Bronchial epithelial cell (primary cell): ENCODE measurements at places on chromosomes 16 and 17. TPM values are rescaled to one million over a fixed set of nuclear protein-coding genes. Genes with fewer than 3 reads are reported as not detected.

MYH8 gene
- not detected in 2 replicates for total RNA-seq

SCGB1C2 gene
- not detected in 2 replicates for total RNA-seq

DNA sequence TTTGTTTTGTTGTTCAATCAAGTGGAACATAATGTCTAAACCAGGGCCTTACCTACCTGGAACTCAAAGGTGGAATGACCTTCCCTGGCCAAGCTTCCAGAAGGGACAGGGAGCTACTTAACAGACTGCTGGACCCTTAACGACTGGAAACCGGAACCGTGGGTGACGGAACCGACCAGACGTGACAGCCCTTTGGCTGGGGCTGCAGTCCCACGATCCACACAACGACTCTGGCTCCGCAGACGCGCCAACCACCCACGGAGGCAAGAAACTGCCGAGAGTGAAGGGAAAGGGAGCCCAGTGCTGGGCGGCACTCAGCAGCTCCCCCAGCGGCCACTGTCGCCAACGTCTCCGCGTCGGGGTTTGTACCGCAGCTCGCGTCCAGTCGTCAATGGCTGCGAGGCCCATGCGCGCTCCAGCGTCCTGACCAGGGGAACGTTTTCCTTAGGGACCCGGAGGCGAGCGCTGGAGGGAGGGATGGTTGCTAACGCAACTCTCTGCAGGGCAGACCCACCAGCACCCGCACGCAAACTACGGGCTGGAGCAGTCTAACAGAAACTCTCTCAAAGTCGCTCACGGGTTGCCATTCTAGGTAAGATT, 5.5 kb upstream of the KIF22 start:
- no peak for DNase-seq

- DNase-seq, result peak; percentile 90
Observed at GRCh38 chr17:41792845-41793783, 6.6 kb upstream of the JUP start.

DNA sequence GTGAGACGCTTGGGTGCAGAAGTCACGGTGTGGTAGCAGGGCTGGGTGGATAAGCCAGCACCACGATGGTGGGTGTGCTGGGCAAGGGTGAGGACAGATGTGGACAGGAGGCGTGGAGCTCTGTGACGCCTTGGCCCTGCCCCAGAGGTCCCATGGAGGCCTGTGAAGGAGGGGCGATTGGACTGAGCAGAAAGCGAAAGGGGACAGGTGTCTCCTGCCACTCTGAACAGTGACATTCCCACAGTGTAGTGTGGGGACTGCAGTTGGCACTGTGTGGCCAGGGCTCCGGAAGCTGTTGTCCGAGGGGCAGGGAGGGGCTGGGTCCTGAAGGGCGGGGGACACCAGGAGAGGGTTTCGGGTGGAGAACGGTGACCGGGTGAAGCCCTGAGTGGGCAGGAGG, 7.3 kb downstream of the TBC1D24 start:
- DNase-seq, result no peak

- DNase-seq, result no peak
Observed at GRCh38 chr17:47694581-47695428, 844 bp downstream of the TBKBP1 start.

DNA sequence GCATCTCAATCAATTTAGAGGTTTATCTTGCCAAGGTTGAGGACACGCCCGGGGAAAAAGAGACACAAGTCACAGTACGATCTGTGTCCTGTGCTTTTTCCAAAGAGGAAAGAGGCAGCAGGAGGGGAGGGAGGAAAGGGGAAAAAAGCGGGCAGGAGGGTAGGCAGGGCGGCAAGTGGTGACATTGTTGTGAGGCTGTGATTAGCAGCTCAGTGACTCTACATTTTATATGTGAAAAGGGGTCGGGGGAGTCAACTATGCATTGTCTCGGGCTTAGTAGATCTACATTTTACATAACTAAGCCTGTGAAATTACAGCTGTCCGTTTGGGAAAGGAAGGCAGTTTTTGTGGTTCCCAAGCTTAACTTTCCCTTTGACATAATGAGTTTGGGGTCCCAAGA, 22.2 kb upstream of the RIPOR1 start:
- DNase-seq, result no peak

CPNE7 gene
- 0.38 and 1.1 TPM in 2 replicates for total RNA-seq

DNA sequence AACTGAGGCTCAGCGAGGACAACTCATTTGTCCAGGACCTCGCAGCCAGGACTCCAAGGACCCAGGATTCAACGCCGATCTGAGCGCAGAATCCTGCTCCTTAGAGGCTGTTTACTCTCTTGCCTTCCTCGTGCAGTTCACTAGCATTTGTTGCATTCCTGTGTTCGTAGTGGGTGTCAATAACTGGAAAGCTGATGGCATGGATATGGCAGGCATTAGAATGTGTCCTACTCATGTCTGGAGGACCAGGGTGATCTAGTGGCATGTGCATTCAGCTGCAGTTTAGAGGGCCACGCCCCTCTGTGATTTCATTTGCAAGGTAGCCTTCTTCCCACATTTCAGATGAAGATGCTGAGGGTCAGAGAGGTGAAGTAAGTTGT, 510 bp downstream of the CRISPLD2 start:
- DNase-seq, result no peak

DNA sequence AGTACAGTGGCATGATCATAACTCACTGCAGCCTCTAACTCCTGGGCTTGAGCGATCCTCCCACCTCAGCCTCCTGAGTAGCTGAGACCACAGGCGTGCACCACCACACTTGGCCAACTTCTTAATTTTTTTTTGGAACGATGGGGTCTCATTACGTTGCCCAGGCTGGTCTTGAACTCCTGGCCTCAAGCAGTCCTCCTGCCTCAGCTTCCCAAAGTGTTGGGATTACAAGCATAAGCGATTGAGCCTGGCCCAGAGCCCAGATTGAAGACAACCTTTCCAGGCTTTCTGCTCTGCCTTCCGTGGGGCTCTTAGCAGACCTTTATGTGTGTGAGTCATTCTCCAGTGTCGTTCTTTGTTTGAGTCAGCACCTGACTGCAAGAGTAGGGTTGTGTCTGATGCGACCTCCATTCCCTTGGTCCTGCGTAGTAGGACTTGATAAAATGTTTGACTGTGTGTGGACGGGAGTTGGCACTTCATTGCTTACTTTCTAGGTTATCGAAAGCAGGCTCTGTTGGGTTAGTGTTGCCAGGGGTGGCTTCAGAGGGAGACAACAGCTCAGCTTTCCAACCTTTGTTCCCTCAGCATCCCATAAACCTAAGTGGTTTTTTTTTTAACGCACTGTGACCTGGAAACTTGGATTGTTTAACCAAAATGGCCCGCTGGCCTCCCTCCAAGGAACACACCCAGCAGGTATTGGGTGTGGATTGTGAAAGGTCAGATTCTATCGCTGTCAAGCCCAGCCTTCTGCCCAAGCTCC, 26.4 kb downstream of the EEF2K start:
- peak; percentile 79 for DNase-seq

- DNase-seq, result peak; percentile 72
Observed at GRCh38 chr17:27494192-27495091, 38.2 kb downstream of the KSR1 start.

MYH1 gene
- not detected in 2 replicates for total RNA-seq

DNA sequence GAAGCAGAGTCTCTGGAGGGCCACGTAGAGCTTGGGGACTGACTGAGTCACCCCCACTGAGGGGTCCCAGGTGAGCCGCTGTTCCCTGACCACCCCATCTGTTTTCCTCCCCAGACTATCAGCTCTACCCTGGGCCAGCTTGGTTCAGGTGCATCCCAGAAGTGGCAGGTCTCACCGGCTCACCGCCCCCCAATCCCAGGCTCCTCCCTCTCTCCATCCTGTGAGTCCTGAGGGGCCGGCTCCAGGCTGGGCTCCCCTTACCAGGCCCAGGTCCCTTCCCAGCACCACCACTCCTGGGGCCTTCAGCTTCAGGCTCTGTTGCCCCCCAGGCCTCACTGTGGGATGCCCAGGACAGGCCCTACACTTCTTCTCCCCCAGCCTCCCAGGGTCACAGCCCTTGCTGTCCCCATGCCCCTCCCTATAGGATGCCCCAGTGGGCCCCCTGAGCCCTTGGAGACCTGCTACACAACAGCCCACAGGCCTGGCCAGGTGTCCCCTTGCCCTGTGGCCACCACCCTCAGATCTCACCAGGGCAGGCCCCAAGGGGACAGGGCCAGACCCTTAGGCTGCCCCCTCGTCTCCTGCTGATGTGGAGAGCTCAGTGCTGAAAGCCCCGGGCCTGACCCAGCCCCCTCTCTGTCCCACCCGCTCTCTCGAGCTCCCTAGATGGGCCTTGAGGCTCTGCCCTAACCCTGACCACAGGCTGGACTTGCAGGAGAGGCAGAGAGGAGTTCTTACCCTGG, 40.4 kb downstream of the TNFRSF13B start:
- no peak for DNase-seq

DNA sequence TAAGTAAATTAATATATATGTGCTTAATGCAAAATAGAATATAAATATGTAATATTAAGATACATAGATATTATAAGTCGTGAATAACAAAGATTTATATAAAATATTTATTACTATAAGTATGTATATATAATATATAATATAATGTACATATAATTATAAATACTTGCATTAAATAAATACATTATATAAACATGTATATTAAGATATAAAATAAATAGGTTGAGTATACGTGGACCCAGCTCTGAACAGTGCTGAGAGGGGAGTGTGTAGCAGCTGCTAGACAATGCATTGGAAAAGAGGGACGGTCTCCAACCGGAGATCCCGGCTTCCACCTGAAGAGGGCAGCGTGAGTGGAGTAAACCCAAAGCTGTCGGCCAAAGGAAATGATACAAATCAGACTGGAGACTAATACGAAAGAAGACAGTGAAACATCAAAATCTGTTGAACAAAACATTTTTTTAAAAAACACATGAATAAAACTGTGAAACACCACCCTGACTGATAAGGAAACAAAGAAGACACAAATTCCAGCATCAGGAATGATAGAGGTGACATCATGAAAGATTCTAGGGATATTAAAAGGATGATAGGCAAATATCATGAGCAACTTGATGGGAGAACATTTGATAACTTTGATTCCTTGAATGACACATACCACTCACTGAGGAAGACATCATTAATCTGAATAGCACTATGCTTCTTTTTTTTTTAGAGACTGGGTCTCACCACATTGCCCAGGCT, 125.4 kb upstream of the CHMP6 start:
- peak; percentile 49 for DNase-seq

DNA sequence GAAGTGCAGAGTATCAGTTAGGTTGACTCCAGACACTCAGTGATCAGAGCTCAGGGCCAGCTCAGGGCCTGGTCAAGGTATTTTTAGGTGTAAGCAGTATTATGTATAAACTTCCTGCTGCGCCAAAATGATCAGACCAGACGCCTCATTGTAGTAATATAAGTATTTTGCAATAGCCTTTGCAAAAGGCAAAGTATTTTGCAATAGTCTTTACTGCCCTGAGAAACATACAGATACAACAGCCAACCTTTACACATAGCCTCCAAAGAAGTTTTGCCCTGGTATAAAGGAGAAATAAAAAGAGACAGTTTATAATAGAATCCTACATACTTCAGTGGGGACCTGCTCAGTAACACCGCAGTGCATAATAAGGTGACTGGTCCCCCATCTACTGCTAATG, 333.0 kb upstream of the EEF2KMT start:
- no peak for DNase-seq

- DNase-seq, result no peak
Observed at GRCh38 chr16:55849536-55849935, 16.6 kb upstream of the CES1 start.

DNA sequence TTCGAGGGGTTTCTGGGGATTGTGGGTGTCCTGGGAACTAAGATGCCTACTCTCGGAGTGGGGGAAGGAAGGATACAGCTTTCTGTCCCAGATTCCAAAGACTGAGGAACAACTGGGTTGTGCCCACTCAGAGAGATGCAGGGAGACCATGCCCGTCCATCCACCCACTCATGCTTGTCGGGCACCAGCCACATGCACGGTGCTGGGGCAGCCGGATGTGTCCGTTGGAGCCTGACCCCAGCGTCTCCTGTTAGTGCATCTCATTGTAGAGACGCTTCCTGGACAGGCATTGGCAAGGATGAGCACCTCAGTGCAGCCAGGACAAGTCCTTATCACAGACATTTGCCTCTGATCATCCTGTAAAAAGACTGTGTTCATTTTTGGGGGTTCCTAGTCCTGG, 58.1 kb downstream of the METRNL start:
- no peak for DNase-seq

DNA sequence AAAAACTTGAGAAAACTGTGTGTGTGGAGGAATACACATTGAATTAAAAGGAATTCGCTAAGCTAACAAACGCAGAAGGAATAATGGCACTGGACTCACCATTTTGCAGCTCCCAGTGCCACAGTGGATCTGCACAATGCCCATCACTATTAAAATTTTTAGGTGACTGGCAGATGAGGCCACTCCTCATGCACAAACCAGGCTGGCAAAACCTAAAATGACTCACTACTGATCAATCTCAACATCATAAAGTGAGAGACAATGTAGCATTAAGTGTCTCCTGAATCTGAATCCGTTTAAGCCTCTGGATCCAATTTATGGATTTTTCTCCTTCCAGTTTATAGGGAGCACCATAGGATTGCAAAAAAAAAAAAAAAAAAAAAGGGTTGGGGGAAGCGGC, 20.6 kb downstream of the MYH10 start:
- no peak for DNase-seq

DNA sequence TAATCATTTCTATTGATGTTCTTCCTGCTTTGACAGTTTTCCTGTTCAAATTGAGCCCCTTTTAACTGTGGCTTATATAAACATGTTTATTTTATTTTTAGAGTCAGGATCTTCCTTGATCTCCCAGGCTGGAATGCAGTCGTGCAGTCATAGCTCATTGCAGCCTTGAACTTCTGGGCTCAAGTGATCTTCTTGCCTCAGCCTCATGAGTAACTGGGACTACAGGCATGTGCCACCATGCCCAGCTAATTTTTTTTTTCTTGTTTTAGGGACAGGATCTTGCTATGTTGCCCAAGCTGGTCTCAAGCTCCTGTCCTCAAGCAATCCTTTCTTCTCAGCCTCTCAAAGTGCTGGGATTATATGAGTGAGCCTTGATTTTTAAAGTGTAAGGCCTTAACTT, 14.7 kb downstream of the PHKB start:
- peak; percentile 72 for DNase-seq

DNA sequence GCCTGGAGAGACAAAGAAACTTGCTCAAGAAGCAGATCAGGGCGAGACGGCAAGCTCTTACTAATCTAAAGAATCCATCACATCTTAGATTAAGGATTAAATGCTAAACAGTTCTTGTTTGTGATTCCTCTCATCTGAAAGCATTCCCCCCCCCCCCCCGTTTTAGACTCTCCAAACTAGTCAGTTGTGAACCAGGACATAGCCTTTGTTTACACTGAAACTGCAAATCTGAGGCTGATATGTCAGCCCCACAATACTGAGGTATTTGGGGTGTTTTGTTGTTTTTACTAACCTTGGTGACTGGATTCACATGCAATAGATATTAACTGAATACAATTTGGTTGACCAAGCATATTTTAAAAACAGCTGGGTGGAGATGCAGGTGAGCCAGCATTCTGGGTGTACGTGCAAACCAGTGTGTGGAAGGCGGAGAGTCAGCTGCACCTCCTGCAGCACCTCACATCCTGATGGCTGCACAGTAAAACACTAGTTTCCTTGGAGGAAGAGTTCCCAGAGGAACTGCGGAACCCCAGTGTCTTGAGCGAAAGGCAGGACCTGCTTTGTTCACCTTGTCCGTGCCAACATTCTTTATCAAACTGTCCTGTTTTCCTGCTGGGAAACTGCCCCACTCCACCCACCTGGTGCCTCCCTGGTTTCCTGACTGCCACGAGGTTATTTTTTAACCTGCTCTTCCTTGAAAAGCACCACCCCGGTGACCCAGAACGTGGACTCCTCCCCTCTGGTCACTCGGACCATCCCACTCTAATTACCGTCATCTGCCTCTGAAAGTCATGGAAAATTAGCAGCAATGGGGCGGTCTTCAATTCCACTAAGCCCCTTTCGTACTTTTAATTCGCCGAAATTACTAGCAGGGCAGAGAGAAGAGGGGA, 1.2 kb upstream of the YPEL2 start:
- peak; percentile 34 for DNase-seq
